Suprapubic skin (tissue), 4 donors: ENCODE measurements at places on chromosomes 7 and 10.

DNA sequence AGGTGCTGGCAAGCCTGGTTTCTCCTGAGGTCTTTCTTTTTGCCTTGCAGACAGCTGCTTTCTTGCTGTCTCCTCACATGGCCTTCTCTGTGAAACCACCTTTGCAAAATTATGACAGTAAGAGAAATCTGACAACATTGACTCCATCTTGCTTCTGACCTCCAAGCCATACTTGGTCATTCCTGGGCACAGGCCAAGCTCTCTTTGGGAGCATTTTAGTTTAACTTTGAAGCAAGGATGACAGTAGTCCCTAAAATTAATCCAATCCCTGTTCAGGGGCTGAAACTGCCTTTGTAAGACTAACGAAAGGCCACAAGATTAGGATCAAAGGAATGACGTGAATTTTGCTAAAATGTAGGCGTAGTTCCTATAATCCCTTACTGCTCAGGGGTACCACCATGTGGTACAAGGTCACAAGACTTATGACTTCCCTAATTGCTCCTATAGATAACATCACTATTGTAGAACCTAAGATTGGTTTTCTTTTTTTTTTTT, 25.1 kb upstream of the NRBF2 start:
- no peak for DNase-seq

GRCh38 chr7:105655500-105656380, 74.4 kb upstream of the EFCAB10 start:
- DNase-seq: no peak

DNA sequence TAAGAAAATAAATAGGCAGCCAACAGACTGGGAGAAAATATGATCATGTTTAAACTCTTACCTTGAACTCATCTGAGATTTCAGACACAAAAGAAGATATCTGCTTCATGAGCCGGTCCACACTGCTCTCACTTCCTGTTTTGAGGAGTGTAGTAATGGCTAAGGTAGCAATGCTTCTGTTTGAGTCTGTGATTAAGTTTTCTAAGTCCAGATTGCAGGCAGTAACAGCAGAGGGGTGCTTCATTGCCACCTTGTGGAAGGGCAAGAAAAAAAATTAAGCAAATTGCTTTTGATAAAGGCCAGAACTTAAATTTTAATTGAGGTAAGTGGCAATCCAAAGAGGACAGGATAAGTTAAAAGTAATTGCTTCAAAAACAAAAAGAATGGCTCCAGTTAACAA, 69.1 kb downstream of the MEST start:
- DNase-seq: no peak

GRCh38 chr7:63925626-63926460, 72.8 kb upstream of the ZNF722 start:
- DNase-seq: peak; percentile 88

- peak; percentile 54 for DNase-seq
Measured at GRCh38 chr7:98085674-98086073, 21.0 kb upstream of the LMTK2 start.

- no peak for DNase-seq
Measured at GRCh38 chr7:26413007-26413691, 121.5 kb downstream of the SNX10 start.

- DNase-seq: no peak
Measured at GRCh38 chr10:117362313-117362712, 12.9 kb downstream of the PDZD8 start.

DNA sequence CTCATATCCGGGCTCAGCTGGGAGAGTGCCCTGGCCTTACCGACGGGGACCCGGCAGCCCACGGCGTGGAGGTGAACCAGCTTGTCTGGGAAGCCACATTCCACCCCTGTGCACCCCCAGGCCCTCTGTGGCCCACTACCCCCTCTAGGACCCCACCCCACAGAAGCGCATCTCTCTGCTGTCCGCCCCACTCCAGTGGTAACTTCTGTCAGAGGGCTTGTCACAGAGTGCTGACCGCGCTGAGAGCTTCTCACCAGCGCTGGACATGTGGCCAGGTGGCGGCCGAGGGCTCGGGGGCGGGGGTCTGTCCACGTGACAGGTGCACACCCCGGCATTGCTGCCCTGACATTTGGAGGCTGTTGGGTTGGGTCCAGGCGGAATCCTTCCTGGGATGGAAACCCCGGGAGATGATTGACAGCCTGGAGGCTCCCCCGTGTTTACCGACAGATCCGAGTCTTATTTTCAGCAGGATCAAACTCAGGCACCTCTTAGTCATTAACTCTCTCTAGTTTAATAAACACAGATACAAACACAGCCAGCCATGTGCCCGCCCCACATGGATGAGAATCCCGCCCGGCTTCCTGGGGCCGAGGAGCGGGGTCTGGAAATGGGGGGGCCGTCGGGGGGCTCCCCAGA, 5.1 kb downstream of the ELFN1 start:
- DNase-seq: peak; percentile 66

DNA sequence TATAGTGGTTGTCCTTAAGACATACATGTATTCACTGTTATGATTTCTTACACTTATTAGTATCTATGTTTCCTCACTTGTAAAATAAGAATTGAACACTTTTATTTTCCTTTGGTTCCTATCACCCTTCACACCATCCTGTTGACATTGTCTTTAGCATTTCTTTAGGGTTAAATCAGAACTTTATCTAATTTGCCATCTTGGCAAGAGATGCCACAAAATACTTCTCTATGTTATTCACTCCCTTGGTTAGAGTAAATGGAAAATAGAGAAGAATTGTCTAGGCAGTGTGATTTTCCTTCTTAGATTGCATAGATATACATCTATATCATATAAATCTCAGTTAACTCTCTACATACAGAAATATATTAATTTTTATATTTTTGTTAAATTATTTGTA, 204.7 kb downstream of the SEMA3D start:
- DNase-seq: no peak

DNA sequence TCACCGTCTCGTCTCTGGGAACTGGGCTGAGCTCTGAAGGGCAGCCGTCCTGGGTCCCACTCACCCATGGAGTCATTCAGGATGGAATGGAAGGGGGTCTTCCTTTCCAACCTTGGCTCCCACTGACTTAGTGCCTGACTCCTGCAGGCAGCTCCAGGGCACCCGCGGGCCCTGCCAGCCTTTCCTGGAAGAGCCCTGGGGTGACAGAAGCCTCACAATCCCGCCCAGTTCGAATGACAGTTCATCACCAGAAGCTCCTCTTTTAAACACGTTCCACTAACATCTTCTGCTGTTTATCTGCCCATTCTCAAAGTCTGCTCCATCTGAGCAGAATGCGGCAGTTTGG, 110.6 kb downstream of the TNS3 start:
- no peak for DNase-seq

- DNase-seq: no peak
Measured at GRCh38 chr10:130891066-130891465, 420.5 kb downstream of the TCERG1L start.

DNA sequence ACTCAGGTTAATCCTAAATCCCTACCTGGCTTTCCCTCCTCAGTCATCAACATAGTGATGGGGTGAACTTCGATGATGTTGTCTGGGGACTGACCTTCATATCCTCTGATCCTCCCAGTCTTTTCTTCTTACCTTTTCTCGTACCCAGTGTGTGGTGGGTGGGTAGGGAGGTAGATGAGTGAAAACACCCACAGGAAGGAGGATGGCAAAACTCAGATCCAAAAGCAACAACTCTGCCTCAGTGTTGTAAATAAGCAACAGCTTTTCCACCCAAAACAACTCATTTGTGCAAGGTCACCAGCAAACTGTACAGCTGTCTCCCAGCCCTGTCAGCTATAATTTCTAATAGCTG, 38.6 kb downstream of the VOPP1 start:
- DNase-seq: peak; percentile 29

- no peak for DNase-seq
Measured at GRCh38 chr10:111035542-111035941, 41.3 kb upstream of the ADRA2A start.

DNA sequence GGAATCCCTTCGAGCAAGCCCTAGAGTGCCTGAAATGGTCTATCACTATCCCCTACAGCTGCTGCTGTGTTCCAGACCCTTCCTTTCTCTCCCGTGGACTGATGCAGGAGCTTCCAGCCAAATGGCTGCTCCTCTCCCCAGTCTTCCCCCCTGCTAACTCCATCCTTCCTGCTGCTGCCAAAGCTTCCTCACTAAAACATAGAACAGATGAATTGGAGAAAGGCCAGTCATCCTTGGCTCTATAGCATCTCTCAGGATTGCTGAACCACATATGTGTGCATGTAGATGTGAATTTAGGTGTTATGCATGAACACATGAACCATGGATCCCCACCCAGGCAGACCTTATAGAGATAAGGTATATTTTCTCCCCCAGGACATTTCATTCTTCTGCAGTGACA, 60.7 kb downstream of the GPR26 start:
- no peak for DNase-seq

DNA sequence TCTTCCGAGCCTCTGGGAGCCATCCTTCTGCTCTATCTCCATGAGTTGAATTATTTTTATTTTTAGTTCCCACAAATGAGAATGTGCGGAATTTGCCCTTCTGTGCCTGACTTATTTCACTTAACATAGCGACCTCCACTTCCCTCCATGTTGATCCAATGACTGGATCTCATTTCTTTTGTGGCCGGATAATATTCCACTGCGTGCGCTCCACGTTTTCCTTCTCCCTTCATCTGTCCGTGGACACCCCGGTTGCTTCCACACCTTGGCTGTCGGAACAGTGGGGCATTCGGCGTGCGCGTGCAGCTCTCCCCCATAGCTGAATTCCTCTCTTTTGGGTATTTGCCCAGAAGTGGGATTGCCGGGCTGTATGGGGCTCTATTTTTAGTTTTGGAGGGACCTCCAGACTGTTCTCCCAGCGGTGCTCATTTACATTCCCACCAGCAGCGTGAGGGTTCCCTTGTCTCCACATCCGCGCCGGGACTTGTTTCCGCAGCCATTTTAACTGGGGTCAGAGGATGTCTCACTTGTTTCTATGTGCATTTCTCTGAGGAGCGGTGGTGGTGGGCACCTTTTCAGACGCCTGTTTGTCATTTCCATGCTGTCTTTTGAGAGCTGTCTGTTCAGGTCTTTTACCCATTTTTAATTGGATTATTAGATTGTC, 51.0 kb upstream of the SUN1 start:
- DNase-seq: no peak

- peak; percentile 87 for DNase-seq
Measured at GRCh38 chr10:119412244-119413092, 130.1 kb downstream of the RGS10 start.

GRCh38 chr10:422241-422640, 267.2 kb downstream of the DIP2C start:
- DNase-seq: no peak

- DNase-seq: no peak
Measured at GRCh38 chr10:108410236-108410635, 1245.7 kb upstream of the SORCS1 start.

- DNase-seq: no peak
Measured at GRCh38 chr7:29284696-29285443, 90.3 kb downstream of the CHN2 start.

GRCh38 chr7:121372376-121373010, 23.6 kb downstream of the FAM3C start:
- DNase-seq: no peak

DNA sequence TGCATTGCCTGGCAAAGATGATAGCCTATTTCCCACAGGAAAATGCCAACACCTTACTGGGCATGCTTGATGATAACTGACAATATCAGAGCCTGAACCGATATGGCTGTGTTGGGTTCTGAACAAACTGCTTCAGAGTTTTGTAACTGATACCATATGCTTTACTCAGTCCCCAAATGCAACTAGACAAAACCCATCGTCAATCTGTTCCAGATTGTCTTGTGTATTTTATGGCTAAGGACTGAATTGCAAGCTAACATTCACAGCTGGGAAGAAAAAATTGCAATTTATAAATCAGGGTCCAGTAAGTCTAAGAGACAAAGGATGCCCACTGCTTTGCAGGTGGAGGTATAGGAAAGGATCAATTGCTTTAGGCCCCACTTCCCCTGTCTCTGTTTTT, 116.8 kb upstream of the WNT16 start:
- DNase-seq: no peak

DNA sequence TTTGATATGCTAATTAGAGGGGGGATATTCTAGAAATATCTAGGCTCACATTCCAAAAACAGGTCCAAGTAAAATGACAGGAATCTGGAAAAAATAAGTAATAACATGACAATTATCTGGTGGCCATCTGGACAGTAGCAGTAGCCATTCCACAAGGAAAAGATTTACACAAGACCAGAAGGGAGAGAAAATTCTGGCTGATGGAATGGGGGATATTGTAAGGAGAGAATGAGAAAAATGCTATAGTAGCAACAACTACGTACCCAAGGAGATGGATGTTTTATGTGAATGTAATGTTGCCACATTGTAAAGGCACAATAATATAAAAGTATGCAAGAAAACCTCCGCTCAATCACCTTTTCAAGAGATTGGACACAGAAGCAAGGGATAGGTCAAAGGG, 5.4 kb downstream of the MYOF start:
- DNase-seq: no peak

GRCh38 chr7:108770981-108771745, 201.5 kb downstream of the DNAJB9 start:
- no peak for DNase-seq

DNA sequence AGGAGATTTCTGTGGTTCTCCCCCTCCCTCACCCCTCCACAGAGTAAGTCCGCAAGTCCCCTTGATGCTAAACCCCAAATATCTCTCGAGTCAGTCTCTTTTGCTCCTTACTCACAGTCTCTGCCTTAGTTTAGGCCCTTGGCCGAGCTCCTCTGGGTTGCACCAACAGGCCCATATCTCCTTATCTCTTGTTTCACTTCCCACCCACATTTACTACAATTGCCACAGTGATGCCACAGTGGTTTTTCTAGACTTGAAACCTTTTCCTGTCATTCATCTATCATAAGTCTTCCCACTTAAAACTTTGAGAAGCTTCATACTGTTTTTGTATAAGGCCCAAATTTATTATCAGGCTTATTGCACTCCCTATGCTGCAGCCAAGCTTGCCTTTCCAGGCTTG, 23.4 kb upstream of the NME8 start:
- DNase-seq: no peak

DNA sequence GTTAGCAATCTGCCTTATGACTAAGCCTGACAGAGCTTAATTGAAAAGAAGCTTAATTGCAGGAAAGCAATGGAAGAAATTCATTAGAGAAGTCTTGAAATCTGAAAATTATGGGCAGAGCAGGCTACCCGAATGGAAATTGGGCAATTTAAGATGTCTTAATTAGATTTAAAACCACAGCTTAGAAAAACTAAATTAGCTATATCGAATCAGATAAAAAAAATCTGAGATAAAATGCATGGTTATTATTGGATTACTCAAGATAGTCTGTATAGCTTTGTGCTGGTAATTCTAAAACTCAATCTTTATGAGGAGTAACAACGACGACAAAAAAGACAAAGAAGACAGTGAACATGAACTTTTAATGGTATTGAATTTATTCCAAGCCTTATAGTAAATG, 248.1 kb upstream of the LRRN3 start:
- DNase-seq: no peak

GRCh38 chr7:967361-968082, 7.8 kb downstream of the COX19 start:
- DNase-seq: no peak

DNA sequence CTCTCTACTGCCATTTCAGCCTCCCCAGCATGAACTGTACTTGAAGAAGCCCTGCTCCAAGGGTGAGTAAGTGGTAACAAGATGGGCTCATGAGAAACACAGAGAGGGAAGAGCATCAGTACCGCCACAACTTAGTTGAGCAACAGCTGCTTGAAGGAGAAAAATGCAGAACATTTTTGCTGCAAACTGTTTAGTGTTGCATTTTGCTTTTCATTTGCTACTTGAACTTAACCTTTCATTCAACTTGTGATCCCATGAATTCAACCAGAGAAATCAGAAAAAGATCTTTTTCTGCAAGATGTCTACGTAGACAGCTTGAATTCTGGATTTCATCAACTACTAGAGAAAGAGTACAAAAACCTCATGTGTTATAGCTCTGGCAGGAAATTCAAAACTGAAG, 40.7 kb downstream of the ANK3 start:
- DNase-seq: no peak
